ENCODE measurements at places on chromosomes 6 and 20.
A peak's percentile ranks its signal among the peaks of the same experiment; 100 is the strongest.

- no peak for DNase-seq
These were observed 11.5 kb upstream of the ALDH8A1 start for GRCh38 chr6:134961366-134961765.

GRCh38 chr20:39888310-39888709 is 800.7 kb downstream of the MAFB start:
- DNase-seq = no peak

GRCh38 chr6:119736296-119737021 is 386.9 kb upstream of the MAN1A1 start:
- no peak for DNase-seq

DNA sequence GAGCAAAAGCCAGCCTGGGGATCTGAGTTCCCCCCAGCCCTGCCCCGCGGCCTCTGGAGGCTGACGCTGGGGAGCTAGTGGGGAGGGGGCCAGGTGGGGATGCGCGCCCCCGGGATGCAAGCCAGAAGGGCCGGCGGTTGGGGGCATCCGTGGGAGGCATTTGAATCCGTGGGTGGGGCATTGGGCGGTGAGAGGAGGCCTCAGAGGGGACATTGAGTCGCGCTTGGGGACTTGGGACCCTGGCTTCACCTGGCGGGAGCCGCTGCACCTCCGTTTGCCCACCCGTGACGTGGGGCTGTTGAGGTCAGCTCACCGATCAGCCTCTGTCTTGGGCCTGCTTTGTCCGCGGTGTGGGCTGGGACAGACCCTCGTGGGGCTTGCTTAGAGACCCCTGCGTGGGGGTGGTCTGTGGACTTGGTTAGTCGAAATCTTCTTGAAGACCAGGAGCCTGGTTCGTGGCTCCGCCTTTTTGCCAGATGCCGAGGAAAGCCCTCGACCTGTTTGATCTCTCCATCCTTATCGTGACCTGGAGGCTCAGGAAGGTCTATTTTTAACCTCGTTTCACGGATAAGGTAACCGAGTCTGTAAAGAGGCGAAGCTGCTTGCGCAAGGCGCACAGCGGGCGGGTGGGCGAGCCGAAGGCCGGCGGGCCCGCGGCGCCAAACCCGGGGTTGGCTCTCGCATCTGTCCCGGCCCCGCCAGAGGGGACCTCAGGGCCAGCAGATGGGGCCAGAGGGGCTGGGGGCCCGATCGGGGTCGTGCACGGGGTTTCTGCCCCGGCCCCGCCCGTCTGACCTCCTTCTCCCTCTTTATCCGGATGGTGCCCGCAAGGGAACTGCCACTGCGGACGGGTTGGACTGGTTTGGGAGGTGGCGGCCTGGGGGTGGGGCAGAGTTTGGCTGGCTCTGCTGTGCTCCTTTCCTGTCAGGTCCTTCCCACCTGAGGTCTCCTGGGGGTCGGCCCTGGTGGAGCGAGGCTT is 8.3 kb downstream of the FAM110A start:
- DNase-seq = no peak

DNA sequence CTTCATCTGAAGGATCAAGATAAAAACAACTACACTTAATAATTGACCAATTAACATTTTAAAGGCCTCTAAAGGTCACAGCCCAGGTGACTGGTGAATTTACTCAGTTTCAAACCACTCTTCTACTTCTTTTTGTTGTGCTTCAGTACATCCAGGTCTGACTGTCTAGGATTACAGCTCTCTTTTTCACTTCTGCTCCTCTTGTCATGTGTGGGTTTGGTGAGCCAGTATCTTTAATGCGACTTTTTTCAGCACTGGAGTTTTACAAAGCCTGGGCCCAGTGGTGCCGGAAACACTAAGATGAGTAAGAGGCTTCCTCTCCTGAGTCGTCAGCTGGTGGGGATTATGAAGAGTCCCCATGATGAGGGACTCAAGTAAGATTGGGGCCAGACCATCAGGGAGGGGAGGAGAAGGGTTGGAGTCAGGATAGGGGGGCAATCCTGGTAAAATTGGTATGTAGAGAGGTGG is 27.0 kb downstream of the HECA start:
- DNase-seq = no peak

DNA sequence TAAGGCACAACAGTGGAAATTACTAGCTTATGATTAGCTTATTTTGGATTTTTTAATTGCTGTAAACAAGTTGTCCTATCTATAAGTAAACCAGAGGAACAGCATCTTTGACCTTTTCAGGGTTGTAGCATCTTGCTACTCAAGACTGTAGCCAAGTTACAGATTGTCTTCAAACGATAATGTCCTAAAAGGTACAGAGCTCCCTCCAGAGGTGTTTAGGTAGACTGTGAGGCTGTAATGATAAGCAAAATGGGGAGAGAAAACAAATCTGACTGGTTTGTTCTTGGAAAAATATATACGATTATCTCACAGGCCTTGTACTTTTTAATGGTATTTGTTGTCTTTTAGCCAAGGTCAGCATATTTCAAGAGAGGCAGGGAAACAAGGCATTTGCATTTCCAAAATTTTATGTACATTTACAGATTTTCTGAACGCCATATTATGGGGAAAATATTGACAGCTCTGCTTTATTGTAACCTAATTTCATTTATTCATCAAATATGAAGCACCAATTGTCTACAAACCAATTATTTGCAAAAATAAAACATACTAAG is 273.4 kb downstream of the MEI4 start:
- no peak for DNase-seq

GRCh38 chr6:142749556-142749955 is 195.4 kb downstream of the HIVEP2 start:
- DNase-seq = no peak

GRCh38 chr6:34352305-34352937 is 40.0 kb downstream of the NUDT3 start:
- DNase-seq = no peak

- no peak for DNase-seq
These were observed 358.0 kb upstream of the CITED2 start for GRCh38 chr6:139732451-139732850.

- no peak for DNase-seq
These were observed 263.5 kb downstream of the TMEM242 start for GRCh38 chr6:157059781-157060180.

DNA sequence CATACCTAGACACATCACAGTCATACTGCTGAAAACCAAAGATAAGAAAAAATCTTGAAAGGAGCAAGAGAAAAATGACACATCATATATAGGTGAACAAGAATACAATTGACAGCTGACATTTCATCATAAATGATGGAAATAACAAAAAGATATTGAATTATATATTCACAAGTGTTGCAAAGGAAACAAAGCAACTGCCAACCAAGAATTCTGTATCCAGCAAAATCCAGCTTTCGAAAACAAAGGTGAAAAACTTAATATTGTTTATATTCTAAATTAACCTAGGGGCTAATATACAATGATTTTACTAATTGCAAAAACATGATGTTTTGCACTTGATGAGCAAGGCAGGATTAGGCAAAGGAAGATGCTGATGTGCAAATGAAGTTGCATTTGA is 84.3 kb downstream of the MOXD1 start:
- no peak for DNase-seq

DNA sequence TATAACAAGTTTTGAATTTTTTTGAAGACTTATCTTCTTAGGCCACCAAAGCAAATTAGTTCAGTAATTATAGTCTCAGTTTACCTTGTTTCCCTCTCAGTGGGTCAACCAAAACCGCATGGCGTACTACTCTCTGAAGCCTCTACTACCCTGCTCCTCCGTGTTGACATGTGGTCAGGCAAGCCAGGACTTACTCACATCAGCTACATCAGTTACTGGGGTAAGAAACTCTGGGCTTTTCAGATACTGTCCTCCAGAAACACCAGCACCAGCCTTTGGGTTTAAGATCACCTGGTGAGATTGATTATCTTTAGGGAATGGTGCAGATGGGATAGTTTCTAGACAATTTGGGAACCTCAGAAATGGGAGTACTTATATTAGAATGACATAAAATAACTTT is 55.1 kb downstream of the KCNQ5 start:
- no peak for DNase-seq

DNA sequence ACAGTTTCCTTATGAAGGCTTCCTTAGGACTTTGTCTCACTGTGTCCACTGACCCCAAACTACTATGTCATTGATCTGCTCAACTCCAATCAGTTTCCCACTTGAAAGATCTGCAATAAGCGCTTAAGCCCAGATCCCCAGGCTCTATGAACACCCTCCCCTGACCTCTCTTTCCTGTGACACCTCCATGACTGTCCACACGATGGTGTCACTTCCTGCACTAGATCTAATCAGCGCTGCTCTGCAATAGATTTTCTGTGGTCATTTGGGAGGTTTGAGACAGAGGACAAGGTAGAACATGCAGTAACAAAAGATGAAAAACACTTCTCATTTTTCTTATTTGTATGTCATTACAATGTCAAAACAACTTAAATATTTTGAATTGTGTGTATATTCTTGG is 304.6 kb upstream of the AGPAT4 start:
- no peak for DNase-seq

DNA sequence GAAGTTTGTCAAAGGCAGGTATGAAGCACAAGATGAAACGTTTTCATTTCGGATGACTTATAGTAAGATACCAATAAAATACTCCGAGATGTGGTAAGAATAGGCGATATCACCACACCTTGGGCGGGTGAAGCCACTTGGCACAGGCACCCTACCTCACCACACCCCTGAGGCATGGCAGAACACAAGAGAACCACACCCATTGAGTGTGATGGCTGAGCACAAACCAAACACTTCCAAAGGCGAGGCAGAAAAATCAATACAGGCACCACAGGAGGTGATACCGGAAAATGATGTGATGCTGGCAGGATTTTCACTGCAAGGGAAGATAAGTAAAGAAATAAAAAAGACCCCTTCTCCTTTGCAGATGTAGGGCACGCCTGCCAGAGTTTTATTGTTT is 332.9 kb upstream of the PRDM1 start:
- DNase-seq = no peak

GRCh38 chr20:6740096-6740495 is 27.4 kb upstream of the BMP2 start:
- DNase-seq = no peak

GRCh38 chr6:16494793-16495192 is 256.4 kb downstream of the GMPR start:
- no peak for DNase-seq

DNA sequence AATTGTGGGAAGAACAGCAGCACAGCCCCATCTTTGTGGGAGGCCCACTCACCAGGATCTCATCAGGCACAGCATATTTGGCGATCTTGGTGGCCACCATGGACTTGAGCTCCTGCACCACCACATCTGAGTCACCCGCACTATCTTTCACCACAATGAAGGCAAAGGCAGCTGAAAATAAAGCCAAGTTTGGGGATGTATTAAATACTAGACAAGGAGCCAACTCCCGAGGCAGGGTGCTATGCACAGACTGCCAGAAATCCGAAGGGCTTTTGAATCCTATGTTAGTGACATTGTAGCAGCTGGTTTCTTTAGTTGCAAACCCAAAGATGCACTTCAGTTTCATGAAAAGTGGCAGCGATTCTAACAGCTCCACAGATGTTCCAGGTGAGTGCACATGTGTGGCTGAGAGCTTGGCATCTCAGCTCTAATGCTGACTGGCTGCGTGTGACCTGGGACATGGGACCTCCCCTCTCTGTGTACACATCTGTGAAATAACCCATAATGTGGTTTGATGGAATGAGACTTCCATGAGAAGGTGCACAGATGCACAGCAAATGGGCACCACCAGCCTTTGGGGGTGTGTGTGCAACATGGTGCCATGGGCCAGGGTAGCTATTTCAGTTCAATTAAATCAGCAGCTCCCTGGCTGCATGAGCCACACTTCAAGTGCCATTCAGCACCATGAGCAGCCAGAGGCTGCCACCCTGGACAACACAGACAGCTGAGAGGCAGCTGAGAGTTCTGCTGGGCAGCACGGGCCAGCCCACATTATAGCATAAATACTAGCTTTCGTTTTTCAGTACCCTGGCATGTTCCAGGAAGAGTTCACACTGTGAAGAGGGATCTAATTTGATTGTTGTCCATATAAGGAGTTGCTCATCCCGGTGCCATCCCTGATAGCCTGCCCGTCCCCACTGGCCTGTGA is 16.9 kb upstream of the APMAP start:
- no peak for DNase-seq

- no peak for DNase-seq
These were observed 93.6 kb downstream of the NCR2 start for GRCh38 chr6:41428996-41429421.

DNA sequence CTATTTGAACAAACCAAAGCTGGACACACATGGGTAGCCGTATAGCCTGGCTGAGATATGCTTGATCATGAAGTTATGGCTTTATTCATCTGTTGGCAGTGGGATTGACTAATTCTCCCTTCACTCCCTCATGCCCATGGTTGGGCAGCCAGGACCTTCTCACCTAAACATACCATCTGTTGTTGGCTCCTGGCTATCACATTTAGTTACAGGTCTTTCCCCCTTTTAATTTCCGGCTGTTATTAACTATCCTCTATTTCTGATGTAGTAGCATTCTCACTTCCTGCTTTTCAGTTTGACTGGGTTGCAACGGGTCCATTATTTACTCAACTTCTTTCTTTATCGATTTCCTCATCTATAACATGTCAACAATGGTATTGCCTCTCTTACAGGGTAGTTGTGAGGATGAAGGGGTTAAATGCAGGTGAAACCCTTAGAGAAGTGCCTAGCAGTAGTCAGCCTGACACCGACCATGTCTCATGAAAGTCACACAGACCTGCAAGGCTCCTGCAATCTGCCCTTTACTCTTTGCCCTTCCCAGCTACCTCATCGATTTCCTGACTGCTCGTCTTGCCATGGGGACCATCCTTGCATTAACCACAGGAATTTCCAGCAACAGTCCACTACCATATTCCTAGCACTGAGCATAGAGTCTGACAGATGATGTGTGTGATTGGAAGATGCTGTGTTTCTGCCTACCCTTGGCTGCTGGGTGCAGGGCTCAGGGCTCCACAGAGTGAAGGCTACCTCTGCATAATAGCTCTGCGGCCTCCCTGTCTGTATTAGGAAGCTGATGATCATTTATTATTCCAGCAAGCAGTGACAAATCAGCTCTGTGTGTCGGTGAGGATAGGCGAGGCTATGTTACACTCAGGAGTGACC is 42.2 kb downstream of the PPP1R14C start:
- DNase-seq = no peak

GRCh38 chr6:139881236-139881635 is 506.8 kb upstream of the CITED2 start:
- DNase-seq = peak; percentile 43

DNA sequence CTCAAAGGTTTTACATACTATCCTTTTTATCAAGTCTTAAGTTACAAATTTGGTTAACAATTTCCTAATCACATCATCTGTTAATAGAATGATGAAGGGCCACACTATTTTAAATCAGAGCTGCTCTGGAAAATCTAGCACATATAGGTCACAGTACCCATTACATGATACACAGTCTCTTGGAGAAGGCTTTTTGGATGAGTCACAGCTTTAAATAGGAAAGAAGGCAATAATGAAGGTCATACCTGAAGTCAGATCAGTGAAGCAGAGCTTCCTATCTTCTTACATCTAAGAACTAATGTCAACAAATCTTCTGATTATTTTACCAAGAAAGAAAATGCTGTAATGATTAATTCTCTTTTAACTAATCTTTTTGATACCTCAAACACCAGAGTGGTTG is 248.5 kb downstream of the BTBD9 start:
- no peak for DNase-seq

Measured in NCI-H1930 (cell line).